Amniotic stem cell (primary cell): ENCODE measurements at places on chromosomes 1 and 21.

GRCh38 chr1:207109004-207109403 lies 5.0 kb downstream of the C4BPA start:
- no peak for DNase-seq

- DNase-seq, result no peak
Measured at GRCh38 chr1:185419718-185420117, 102.7 kb upstream of the IVNS1ABP start.

DNA sequence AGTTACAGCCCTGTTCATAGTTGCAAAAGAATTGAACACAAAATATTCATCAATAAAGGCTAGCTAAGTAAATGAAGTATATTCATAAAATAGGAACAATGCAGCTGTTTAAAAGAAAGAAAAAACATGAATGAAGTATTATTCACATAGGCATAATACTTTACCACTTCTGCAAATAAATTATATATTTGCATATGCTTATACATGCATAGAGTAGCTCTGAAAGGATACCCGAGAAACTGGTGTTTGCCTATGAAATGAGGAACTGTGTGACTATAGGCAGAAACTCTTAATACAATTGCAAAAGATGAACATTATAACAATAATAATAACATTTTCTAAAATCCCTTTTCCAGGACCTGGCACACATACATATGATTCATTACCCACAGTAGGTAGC lies 385.9 kb downstream of the DSCAM start:
- no peak for DNase-seq

DNA sequence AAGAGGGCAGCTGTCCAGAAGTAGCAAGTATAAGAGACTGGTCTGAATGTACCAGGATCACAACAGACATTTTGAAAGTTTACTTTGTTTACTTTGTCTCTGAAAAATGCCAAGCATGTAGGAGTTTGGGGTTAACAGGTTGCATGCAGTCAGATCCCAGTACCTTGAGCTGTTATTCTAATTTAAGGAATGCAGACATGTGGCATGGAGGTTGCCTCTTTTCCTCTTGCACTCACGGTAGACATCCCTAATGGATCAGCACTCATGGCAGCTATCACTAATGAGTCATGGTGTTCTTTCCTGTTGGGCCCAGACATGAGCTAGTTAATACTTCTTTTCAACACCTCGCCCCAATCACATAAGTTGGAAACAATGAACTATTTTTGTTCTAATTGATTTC lies 67.3 kb downstream of the GADD45A start:
- no peak for DNase-seq

GRCh38 chr21:31493350-31493880 lies 149.4 kb upstream of the TIAM1 start:
- DNase-seq, result no peak

DNA sequence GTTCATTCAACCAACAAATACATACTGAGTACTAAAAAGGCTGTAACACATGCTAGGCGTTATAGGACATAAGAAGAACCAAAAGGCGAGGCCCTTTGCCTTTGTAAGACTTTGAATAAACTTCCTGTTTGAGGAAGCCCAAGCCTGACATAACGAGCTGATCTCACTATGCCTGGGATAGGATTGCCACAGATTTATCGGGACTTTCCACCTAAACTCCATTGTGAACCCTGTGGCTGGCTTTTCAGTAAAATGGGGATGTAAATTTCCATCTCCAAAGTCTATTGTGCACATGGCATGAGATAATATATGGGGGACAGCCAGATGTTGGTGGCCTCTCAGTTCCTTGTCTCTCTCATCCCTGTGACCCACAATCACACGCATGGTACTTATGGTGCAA lies 41.9 kb downstream of the LMO4 start:
- no peak for DNase-seq

DNA sequence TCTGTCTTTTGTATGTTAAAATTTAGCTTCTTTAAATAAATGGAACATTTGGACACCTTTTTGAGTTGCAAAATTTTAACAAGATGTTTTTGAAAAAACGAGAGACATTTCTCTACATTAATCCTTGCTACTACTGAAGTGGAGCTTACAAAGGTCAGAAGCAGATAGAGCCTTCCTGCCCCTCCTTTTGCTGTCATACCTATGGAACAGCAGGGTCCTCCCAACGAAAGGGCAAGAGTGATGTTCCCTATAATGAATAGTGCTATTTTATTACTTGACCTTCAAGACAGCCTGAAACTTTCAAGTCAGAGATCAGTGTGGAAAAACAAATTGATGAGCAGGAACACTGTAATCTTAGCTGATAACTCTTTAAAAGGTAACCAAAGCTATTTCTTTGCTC lies 1538.9 kb downstream of the PLA2G4A start:
- no peak for DNase-seq

DNA sequence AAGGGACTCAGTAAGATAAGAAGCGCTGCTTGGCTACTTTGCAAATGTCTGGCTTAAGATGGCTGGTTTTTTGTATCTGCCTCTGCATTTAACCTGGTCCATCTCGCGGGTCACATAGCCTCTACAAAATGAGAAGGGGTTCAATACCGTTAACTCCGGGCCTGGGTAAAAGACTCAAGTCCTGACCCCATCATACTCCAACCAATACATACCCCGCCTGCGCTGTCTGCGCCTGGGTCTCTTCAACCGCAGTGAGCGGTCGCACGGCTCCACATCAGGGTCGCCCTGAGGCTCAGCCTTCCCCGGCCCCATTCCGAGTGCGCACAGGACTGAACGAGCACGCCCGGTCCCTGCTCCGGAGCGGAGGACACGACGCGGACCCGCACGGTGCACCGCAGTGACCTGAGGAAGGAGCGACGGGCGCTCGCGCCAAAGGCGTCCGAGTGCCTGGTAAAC lies 558 bp upstream of the PGD start:
- DNase-seq, result no peak

- no peak for DNase-seq
Measured at GRCh38 chr1:104028416-104029035, 278.8 kb downstream of the AMY1C start.

DNA sequence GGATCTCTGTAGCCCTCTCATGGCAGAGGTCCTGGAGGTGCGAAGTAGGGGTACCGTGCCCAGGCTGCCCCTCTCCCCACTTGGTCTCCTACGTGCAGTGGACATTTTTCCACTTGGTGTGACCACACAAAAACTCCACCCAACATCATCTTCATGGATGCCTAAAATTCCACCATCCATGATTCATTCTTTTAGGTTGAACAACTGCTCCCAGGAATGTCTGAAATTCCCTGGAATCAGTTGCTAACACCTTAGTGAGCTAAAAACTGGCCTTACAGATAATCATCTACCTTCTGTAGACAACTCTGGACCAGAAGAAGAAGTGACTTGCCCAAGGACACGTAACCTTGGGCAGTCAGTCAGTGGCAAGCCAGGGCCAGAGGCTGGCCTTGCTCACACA lies 32.1 kb upstream of the CLIC4 start:
- DNase-seq, result no peak

DNA sequence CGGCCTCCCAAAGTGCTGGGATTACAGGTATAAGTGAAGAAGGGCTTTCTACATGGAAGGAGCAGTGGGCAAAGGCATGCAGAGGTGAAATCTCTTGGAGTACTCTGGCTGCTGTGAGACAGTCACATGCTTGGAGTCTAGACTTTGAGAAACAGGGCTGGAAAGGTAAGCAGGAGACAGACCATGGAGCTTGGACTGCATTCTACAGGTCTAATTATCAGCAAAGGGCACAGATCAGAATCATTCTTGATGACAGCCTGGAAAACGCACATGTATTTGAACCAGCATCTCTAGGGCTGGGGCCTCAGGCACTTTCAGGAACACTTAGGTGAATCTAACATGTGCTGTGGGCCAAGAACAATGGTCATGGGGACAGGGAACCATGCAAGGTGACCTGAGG lies 7.3 kb upstream of the PRELP start:
- DNase-seq, result no peak
